ENCODE measurements at places on chromosomes 16 and 17.
A peak's percentile ranks its signal among the peaks of the same experiment; 100 is the strongest.

- DNase-seq = no peak
Observed at GRCh38 chr16:80946481-80946880, 60.2 kb downstream of the CMC2 start.

DNA sequence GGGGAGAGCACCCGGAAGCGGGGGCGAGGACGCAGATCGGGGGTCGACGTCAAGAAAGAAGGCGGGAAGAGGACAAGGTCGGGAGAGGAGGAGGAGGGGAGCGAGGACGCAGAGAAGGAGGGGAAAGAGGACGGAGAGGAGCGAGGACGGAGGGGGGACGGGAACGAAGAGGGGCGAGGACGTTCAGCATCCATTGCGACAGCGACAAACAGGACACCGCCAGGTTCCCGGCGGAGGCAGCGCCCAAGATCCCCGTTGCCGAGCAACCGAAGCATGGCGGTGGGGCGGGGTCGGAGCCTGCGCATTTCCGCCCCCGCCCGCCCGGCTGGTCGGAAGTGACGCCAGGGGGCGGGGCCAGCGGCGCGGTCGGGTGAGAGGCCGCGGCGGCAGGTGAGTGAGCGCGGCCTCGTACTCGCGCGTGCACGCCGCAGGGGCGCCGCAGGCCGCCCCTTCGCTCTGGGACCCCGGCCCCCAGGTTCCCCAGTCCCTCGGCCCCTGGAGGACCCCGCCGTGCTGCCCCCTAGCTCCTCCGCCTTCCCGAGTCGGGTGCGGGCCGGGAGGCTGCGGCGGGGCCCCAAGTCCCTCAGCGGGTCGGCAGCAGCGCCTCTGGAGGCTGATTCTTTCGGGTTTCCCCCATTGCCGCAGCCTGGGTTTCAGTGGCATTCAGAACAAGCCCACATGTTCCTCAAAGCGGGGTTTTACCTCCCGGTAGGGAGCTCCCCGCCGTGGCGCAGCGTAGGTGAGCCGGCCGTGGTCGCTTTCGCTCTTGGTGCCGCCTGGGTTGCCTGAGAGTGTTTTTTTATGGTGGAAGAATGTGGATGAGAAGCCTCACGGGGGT is at the start of gene FAM234A:
Gene FAM234A, plus strand, starts transcription at position 354 of the 838 bp plus-strand sequence. CDS start 19,593 bp downstream, outside the sequence.
- peak; percentile 98 for DNase-seq

DNA sequence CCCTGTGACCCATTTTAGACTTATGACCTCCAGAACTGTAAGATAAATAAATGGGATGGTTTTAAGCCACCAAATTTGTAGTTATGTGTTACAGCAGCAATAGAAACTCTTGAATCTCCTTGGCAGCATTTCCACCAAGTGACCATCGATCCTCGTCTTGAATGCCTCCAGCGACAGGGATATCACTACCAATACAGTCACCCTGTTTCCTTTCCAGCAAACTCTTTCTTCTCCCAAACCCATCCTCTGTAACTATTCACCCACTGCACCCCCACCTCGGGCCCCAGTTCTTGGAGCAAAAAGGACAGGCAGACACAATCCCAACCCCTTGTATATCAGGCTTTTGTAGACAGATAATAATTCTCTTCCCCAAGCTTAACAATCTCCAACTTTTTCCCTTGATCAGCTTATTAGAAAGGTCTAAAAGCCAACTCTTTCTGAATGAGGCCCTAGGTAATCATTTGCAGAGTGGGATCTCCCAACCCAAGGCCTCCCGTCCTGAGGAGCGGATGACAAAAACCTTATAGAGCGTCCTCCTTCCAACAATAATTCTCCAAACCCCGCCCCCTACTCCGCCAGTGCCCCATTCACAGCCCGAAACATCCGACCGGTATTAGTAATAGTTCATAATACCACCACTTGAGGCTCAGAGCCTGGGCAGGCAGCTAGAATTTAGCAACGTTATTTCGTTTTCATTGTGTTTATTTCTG is 14.7 kb upstream of the PLLP start:
- DNase-seq = peak; percentile 57

GRCh38 chr17:73822371-73822770 is 178.1 kb upstream of the SDK2 start:
- no peak for DNase-seq

DNA sequence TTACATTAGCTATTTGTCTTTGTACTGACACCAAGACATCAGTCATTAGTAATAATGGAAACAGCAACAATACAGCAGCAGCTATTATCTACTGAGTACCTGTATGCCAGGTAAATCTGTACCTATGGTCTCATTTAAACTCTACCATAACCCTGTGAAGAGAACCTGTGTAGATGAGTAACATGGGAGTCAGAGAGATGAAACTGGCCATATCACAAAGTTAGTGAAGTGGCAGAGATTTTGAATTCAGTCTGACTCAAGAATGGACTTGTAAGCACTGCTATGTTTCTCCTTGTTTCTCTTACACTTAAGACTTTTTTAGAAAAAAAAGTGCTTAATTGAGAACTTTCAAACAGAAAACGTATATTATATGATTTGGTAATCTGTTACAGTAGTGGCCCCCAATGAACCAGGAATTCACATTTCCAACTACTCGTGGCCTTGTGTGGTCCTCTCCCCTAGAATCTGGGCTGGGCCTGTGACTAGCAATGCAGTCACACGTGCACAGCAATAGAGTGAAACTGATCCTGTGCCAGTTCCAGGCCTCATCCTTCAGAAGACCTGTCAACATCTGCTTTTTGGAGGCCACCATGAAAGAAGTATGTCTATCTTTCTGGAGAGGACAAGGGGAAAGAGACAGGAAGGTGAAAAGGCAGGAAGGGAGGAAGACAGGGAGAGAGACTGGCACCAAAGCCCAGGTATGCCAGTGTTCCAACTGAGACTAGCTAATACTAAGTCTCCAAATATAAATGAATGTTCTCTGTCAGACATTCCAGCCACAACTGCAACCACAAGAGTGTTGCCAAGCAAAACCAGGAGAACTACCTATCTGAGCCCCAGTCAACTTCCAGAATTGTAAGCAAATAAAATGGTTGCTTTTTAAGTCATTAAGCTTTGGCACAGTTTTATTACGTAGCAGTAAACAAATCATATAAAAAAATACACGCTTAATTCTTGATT is 12.0 kb downstream of the CRLF3 start:
- DNase-seq = no peak

DNA sequence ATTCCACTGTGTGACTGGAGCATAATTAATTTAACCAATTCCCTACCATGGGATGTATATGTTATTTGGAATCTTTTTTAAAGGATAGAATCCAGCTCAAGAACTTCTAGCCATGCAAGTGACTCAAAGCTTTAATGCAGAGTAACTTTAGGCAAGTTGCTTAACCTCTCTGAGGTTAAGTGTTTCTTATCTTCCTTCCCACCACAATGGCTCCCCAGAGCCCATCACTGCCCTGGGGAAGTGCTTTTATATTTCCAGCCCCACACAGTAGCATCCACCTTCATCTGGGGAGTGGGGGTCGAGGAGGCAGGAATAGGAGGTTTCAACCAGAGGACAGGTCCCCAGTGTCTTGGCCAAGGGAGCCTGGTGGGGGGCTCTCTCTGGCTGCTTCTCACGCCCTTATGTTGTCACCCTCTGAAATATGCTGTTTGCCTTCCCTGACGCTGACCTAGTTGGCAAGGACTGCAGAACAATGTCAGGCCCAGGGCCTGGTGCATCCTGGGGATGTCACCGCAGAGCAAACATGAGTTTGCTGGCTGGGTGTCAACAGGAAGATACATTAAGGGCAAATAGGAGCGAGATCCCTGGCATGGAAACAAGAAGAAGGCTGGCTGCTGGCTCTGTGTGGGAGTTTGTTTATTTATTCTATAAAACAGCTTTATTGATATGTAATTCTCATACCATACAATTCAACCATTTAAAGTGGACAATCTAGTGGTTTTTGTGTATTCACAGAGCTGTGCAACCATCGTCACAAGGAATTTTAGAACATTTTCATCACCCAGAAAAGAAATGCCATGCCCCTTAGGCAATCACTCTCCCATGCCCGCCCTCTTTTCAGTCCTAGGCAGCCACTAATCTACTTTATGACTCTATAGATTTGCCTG is 46.6 kb upstream of the WSB1 start:
- DNase-seq = no peak

GRCh38 chr16:10964891-10965326 is 20.5 kb downstream of the CLEC16A start:
- DNase-seq = peak; percentile 51

DNA sequence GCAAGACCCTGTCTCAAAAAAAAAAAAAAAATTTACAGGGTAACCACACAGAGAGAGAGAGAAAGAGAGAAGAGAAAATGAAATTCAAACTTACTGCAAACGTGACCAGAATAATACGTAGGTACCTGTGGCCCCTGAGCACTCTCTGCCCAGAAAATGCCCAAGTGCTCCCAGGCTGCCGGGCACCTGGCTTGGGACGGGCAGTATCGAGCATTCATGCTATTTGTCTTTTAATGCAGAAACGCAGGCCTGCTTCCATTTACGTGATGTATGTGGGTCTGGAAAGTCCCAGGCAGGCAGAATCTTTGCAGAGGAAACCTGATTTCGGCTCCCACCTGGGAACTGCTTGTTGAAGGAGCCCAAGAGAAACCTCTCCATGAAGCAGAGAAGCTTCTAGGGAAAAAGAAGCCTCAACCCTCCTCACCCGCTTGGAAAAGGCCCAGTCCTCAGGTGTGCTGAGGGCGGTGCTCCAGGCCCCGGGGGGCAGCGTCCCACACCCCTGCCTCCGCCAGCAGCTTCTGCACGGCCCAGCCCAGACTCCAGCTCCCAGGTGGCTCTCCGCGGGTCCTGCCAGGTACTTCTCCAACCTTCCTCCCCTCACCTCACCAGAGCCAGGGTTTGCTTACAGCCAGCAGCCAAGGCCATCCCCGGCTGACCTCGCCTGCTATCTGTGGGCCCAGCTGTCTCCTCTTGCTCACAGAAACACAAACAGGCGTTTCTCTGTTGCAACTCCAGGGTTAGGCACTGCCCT is 14.0 kb downstream of the RPH3AL start:
- DNase-seq = no peak

- no peak for DNase-seq
Observed at GRCh38 chr17:76924345-76925342, 56.4 kb downstream of the MGAT5B start.

DNA sequence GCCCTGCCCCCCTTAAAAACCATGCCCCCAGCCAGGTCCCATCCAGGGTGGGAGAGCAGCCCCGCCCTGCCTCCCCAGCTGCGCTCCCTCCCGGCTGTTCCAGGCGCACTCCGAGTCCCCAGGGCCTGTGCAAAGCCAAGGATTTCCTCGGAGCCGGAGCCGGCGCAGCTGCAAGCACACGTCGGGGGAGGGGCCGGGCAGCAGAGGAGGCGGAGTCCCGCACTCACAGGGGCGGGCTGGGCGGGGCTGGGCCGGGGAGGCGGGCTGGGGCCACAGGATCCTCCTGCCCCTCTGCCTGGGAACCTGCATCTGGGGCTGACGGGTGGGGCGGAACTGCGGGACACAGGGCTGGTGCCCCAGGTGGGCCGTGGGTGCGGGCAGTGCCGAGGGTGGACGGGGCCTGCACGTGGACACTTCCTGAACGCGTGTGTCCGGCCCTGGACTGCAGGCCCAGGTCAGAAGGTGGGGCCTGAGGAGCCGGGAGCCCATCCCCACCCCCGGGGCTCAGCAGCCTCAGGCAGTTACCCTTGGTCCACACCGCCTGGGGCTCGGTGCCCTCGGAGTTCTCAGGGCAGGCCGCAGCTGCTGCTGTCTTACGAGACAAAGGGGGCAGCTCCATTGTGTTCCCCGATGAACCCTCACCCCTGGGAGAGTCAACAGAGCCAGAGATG is 24.0 kb upstream of the SSTR5 start:
- peak; percentile 36 for DNase-seq

DNA sequence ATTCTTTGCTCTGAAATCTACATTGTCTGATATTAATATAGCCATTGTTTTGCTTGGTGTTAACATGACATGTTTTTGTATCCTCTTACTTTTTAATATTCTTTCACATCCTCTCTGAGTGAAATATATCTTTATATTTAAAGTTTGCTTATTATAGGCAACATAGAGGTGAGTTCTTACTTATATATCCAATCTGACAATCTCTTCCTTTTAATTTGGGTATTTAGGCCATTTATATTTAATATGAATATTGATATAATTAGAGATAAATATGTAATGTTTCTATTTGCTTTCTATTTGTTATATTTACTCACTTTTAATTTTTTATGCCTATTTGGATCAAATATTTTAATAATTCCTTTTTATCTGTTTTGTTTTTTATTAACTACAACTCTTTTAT is 554.1 kb upstream of the SALL1 start:
- DNase-seq = no peak

- DNase-seq = no peak
Observed at GRCh38 chr17:73749337-73749823, 105.1 kb upstream of the SDK2 start.

DNA sequence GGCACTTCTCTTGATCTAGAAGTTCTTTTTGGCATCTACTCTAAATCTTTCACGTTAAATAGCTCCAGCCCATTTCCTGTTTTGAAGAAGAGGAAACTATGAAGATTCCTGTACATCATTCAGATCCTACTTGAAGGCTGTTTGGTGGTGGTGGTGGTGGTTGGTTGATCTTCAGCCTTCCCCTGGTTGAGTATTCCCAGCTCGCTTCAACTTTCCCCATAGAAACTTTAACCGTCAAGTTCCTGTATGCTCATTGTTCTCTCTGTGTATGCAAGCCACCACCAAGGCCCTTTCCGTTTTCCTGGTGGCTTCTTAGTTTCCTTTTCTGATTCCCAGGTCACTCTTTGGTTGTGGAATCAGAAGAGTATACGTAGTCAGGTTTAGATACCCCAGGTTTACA is 3.3 kb downstream of the LRRC46 start:
- no peak for DNase-seq

- no peak for DNase-seq
Observed at GRCh38 chr17:1123921-1124715, 55.7 kb downstream of the ABR start.

- no peak for DNase-seq
Observed at GRCh38 chr16:67865318-67865717, 7.5 kb upstream of the EDC4 start.

DNA sequence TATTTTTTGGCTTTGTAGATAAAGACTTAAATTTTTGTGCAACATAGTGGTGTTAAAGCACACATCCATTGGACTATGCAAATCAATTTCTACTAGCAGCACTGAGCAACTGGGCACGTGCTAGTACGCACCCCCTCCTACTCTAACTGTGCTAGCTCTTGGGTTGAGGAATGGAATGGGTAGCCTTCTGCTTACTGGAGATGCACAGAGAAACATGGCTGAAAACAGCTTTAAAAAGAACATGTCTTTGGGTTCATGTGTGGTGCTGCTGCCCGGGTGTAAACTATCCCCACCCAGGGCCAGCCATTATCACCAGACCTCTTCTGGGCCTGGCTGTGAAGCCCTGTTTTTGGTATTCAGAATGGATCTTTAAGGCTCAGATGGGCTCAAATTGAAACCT is 7.3 kb downstream of the ESRP2 start:
- DNase-seq = no peak

Data from stimulated activated naive CD8-positive, alpha-beta T cell treated with anti-CD3 and anti-CD28 coated beads, Interleukin-15, Interleukin-2, amounts not matched to agents 100 U/mL and 50 U/mL, for 24 hours (primary cell).